Ureter (tissue), 1 donor: ENCODE measurements at places on chromosomes 11 and 22. TPM values are rescaled to one million over a fixed set of nuclear protein-coding genes. Genes with fewer than 3 reads are reported as not detected.

Gene KDM4D
- total RNA-seq: 1.2 TPM

Gene RRAS2
- total RNA-seq: 31.1 TPM

DNA sequence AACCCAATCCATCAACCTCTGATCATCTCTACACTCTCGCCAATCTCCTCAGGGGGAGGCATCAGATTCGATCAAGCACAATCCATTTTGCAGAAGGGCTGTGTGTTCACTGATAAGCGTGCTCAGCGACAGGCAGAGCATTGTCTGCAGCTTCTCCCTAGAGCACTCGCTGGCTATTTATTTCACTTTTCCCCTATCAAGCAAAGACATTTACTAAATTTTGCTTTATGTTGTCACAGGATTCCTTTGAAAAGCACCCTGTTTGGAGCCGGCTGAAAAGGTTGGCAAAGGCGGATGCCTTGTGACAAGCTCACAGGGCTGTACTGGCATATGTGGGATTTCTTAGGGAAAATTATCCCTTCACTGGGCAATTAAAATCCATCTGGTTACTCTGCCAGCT lies 1381.5 kb upstream of the TENM4 start:
- DNase-seq: no peak

GRCh38 chr11:70528794-70529580 lies 130.7 kb downstream of the CTTN start:
- DNase-seq: no peak

- no peak for DNase-seq
Observed at GRCh38 chr22:19761725-19762567, 1.4 kb downstream of the TBX1 start.

GRCh38 chr11:119809346-119809745 lies 80.3 kb upstream of the NECTIN1 start:
- DNase-seq: no peak

- DNase-seq: peak; percentile 84
Observed at GRCh38 chr11:818396-819128, at the start of gene PNPLA2. Gene PNPLA2 (plus strand): TSS chr11:818914. CDS start chr11:819719, 805 bp downstream.
